ENCODE measurements at places on chromosomes 6 and 20.

DNA sequence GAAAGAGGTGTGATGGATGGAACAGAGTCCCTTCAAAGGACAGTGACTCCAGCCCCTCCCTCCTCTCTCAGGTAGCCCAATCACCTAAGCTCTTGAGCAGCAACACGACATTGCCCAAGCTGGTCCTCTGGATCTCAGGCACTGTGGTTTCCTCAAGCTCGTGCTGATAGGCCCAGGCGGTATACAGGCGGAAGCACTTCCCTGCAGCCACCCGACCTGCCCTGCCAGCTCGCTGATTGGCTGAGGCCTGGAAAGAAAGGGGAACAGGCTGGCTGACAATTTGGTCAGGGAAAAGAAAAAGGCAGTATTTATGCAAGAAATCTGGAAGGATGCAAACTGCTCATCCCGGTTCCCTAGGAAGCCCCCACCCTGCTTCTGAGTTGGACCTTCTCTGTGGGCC is 9.6 kb downstream of the C6orf136 start:
- DNase-seq = no peak

GRCh38 chr6:130293800-130294199 is 71.0 kb upstream of the SAMD3 start:
- DNase-seq = no peak

GRCh38 chr6:170088582-170088955 is 202.3 kb downstream of the DLL1 start:
- no peak for DNase-seq

- DNase-seq = no peak
Observed at GRCh38 chr6:29014729-29015608, 9.9 kb upstream of the ZNF311 start.

GRCh38 chr6:161901740-161902426 is 628.0 kb upstream of the AGPAT4 start:
- no peak for DNase-seq

- no peak for DNase-seq
Observed at GRCh38 chr6:150069706-150070105, 785 bp upstream of the ULBP3 start.

DNA sequence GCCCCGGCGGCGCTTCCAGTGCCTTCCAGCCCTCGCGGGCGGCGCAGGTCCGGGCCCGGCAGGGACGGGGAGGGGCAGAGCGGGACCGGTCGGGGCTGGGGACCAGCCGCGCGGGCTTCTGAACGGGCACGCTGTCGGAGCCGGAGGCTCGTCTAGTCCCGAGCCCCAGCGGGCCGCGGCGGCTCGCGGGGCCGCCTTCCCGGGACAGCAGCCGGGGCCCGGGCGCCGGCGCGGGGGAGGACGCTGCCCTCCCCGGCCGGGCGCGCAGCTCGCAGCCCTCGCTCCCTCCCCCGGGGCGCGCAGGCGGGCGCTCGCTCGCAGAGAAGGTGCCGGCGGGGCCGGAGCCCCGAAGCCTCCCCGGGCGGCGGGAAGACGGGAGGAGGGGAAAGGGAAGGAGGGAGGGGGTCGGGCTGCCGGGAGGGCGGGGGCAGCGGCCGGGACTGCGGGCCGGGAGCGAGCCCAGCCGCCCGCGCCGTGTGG is 696 bp upstream of the SIRPA start:
- no peak for DNase-seq

DNA sequence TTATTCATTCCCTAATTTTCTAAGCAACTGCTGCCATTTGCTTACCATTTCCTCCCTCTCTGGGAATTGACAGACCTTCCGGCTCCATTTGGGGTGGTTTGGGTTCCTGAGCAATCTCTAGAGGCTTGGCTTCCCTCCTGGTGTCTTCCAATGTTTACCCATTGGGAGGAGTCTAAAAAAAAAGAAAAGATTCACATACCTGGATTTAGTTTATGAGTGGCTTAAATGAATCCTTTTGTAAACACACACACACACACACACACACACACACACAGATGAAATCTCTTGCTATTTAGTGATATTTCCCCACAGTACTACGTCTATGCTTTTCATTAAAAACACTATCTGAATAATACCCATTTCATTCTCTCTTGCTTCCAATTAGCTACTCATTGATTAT is 48.3 kb upstream of the TRAF3IP2 start:
- no peak for DNase-seq

Measured in T-helper 2 cell treated with Interferon-gamma antibody and Interleukin-4, amounts not matched to agents 5 μg/mL and 100 μg/mL, for 36 hours (primary cell).